ENCODE measurements at places on chromosomes 7 and 10.

- no peaks in the 10 kb centered on the region for H3K27me3 ChIP-seq
- H3K4me1 ChIP-seq, result no peaks in the 10 kb centered on the region
- no peak for DNase-seq
- H3K4me3 ChIP-seq, result no peak overlapping the region
- no peaks in the 10 kb centered on the region for H3K36me3 ChIP-seq
- no peak overlapping the region for H3K27ac ChIP-seq
Measured at GRCh38 chr7:7651479-7651878, 10.9 kb downstream of the UMAD1 start.

DNA sequence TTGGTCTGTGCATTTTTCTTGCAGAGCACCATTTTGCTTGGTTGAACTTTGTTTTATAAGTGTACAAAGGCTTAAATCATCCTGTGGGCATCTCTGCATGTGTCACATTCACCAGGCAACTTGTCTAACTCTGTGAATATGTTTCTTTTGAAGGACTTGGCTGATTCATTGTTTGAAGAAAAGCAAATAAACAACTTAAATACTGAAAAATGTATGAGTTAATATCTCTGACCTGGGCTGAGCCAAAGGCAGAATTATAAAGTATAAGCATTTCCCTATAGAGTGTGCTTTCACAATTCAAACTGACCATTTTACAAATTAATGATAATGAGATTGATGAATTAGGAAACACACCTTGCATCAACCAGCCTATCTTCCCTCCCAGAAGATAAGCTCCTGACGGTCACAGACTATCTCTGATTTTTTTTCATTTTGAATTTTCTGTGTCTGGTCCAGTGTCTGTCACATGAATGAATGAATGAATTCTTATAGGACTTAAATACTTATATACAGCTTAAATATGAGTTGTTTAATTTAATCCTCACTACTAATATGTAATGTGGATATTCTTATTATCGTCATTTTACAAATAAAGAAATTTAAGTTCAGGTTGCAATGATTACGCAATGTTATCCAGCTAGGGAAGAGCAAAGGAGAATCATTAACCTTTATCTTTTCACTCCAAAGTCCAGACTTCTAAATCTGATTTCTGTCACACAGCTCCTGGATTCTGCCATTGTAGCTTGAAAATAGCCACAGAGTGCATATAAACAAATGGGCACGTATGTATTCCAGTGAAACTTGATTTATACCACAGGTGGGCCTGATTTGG lies 182.0 kb upstream of the PHYHIPL start:
- H3K4me1 ChIP-seq, result no peaks in the 10 kb centered on the region
- no peak overlapping the region for H3K4me3 ChIP-seq
- H3K27ac ChIP-seq, result no peak overlapping the region
- peak; percentile 37 for DNase-seq
- no peaks in the 10 kb centered on the region for H3K36me3 ChIP-seq

GRCh38 chr10:79547973-79548372 lies 12.2 kb downstream of the SFTPA2 start:
- no peak for DNase-seq
- H3K36me3 ChIP-seq, result no peaks in the 10 kb centered on the region
- no peak overlapping the region for H3K4me3 ChIP-seq

DNA sequence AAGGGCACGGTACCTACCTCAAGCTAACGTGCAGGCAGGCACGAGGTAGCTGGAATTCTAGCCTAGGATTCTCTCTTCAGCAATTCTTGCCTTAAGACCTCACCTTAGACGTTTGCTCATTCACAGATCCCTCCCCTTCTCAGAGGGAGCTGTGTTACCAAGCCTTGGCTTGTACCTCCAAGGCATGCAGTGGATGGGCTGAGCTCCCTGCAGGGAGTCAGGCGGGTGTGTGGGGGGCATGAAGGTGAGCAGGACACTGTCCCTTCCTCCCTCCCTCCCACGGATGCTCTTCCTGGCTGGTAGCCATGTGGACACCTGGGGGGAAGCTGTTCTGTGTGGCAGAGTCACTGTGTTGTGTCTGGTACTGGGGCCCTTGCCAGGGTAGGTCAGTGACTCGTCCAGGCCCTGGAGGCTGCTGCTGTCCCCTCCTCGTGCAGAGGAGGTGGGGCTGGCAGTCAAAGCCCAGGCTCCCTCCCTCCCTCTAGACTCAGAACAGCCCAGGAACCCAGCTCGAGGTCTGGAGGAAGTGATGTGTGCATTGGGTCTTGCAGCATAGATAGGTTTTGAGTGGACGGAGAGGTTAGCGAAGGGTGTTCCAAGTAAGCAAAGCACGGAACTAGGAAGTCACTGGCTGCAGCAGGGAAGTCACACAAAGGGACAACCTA lies 222.2 kb upstream of the SH2B2 start:
- H3K4me1 ChIP-seq, result no peaks in the 10 kb centered on the region
- H3K4me3 ChIP-seq, result no peak overlapping the region
- no peaks in the 10 kb centered on the region for H3K36me3 ChIP-seq
- no peak for DNase-seq
- no peak overlapping the region for H3K27ac ChIP-seq

- no peak overlapping the region for H3K4me3 ChIP-seq
- peaks cover 4% of the 10 kb centered on the region for H3K27me3 ChIP-seq
- H3K4me1 ChIP-seq, result no peaks in the 10 kb centered on the region
- no peaks in the 10 kb centered on the region for H3K36me3 ChIP-seq
- H3K27ac ChIP-seq, result no peak overlapping the region
Measured at GRCh38 chr10:7811000-7811399, 7.3 kb upstream of the TAF3 start.

- no peak for DNase-seq
- no peaks in the 10 kb centered on the region for H3K36me3 ChIP-seq
- H3K27me3 ChIP-seq, result no peaks in the 10 kb centered on the region
- H3K4me1 ChIP-seq, result no peaks in the 10 kb centered on the region
Measured at GRCh38 chr7:16684935-16685334, 39.0 kb downstream of the BZW2 start.

GRCh38 chr10:109534193-109534592 lies 389.1 kb downstream of the XPNPEP1 start:
- H3K27me3 ChIP-seq, result no peaks in the 10 kb centered on the region
- H3K4me3 ChIP-seq, result no peak overlapping the region
- H3K36me3 ChIP-seq, result no peaks in the 10 kb centered on the region
- H3K27ac ChIP-seq, result no peak overlapping the region

DNA sequence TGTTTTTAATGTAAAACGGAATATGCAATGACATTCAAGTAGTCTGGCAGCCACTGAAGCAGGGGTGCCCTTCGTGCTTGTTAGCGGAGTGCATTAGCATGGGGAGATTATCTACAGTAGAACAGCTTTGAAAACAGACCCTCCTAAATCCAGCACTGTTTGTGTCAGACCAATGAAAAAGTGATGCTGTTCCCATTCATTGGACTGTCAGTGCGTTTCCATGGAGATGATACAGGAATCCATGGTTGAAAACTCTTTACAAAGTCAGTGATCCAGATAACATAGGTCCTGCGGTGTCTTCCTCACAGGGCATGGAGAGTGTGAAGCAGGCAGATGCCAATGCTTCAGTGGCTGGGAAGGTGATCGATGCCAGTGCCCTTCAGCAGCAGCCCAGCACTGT lies 73.6 kb downstream of the ITGB8 start:
- no peaks in the 10 kb centered on the region for H3K27me3 ChIP-seq
- DNase-seq, result no peak
- no peak overlapping the region for H3K27ac ChIP-seq

- peak; percentile 9 for DNase-seq
- H3K4me3 ChIP-seq, result peak overlapping the region; percentile 88
- no peaks in the 10 kb centered on the region for H3K36me3 ChIP-seq
- peaks cover 11% of the 10 kb centered on the region for H3K4me1 ChIP-seq
- H3K27me3 ChIP-seq, result no peaks in the 10 kb centered on the region
- peak overlapping the region; percentile 86 for H3K27ac ChIP-seq
Measured at GRCh38 chr10:50991456-50992355, 82.6 kb upstream of the PRKG1 start.

- H3K36me3 ChIP-seq, result no peaks in the 10 kb centered on the region
- no peak overlapping the region for H3K4me3 ChIP-seq
- peaks cover 5% of the 10 kb centered on the region for H3K4me1 ChIP-seq
- no peak overlapping the region for H3K27ac ChIP-seq
Measured at GRCh38 chr7:45984386-45985295, 63.6 kb upstream of the IGFBP3 start.

GRCh38 chr10:31157123-31158010 lies 125.7 kb upstream of the ZNF438 start:
- H3K36me3 ChIP-seq, result no peaks in the 10 kb centered on the region
- no peaks in the 10 kb centered on the region for H3K27me3 ChIP-seq
- peak overlapping the region; percentile 66 for H3K27ac ChIP-seq
- H3K4me1 ChIP-seq, result peaks cover 9% of the 10 kb centered on the region
- peak; percentile 87 for DNase-seq

GRCh38 chr7:22826593-22826992 lies 3.9 kb upstream of the TOMM7 start:
- H3K36me3 ChIP-seq, result no peaks in the 10 kb centered on the region
- H3K4me1 ChIP-seq, result no peaks in the 10 kb centered on the region
- H3K4me3 ChIP-seq, result no peak overlapping the region
- no peak for DNase-seq

DNA sequence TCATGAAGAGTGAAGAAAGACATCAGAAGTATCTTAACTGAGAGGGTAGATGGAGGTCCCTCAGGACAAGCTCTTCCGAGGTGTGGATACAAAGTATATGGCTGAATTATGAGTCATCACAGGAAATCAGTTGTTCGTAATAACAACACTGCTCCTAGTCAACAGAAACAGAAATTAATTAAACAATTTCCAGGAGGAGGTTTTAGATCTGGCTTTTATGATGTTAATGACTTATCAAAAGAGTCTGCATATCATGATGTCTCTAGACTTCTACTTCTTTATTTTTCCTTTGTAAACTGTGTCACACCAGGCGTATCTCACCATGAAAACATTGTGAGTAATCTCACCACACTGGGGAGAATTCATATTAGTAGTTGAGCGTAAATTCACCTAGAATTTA lies 31.2 kb downstream of the OSBPL3 start:
- no peaks in the 10 kb centered on the region for H3K36me3 ChIP-seq
- peak; percentile 60 for DNase-seq
- H3K27me3 ChIP-seq, result no peaks in the 10 kb centered on the region
- no peaks in the 10 kb centered on the region for H3K4me1 ChIP-seq
- H3K4me3 ChIP-seq, result no peak overlapping the region

- H3K4me3 ChIP-seq, result peak overlapping the region; percentile 77
- DNase-seq, result peak; percentile 8
- peak overlapping the region; percentile 53 for H3K27ac ChIP-seq
- H3K4me1 ChIP-seq, result peaks cover 6% of the 10 kb centered on the region
Measured at GRCh38 chr7:65980478-65981250, 1.3 kb downstream of the GUSB start.

GRCh38 chr7:107041097-107041496 lies 3.4 kb upstream of the PRKAR2B start:
- H3K27ac ChIP-seq, result no peak overlapping the region
- H3K27me3 ChIP-seq, result no peaks in the 10 kb centered on the region
- no peak overlapping the region for H3K4me3 ChIP-seq
- no peak for DNase-seq

- no peaks in the 10 kb centered on the region for H3K36me3 ChIP-seq
- no peaks in the 10 kb centered on the region for H3K27me3 ChIP-seq
- no peak overlapping the region for H3K4me3 ChIP-seq
- no peak for DNase-seq
Measured at GRCh38 chr7:77349141-77349540, 67.0 kb downstream of the GSAP start.

DNA sequence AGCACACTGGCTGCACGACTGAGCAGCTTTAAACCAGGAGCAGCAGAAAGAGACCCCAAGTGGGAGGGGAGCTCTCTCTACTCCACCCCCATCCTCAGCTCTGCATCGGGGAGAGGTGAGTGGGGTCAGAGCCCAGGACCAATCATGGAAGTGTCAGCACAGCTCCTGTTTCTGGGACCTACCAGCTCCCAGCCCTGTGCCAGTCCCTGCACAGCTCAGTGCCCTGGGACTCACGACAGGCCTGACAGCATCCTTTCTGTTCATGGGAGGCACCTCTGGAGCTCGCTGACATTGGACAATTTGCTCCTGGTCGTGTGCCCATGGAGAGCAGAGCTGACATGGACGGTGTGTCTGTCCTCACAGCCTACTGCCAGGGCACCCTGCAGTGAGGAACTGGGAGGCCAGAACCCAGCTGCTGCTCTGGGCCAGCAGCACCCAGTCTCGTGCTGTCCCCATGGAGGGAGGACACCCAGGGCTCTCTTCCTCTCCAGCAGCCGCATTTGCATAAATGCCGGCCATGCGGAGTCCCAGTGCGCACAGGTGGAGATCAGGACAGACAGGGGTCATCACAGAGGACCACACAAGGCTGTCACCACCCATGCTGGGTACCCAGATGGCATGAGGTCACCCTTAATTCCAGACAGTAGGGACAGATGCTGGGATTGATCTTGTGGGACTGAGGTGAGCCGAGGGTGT lies 45.9 kb upstream of the MSMB start:
- DNase-seq, result no peak
- no peak overlapping the region for H3K27ac ChIP-seq
- no peaks in the 10 kb centered on the region for H3K27me3 ChIP-seq

DNA sequence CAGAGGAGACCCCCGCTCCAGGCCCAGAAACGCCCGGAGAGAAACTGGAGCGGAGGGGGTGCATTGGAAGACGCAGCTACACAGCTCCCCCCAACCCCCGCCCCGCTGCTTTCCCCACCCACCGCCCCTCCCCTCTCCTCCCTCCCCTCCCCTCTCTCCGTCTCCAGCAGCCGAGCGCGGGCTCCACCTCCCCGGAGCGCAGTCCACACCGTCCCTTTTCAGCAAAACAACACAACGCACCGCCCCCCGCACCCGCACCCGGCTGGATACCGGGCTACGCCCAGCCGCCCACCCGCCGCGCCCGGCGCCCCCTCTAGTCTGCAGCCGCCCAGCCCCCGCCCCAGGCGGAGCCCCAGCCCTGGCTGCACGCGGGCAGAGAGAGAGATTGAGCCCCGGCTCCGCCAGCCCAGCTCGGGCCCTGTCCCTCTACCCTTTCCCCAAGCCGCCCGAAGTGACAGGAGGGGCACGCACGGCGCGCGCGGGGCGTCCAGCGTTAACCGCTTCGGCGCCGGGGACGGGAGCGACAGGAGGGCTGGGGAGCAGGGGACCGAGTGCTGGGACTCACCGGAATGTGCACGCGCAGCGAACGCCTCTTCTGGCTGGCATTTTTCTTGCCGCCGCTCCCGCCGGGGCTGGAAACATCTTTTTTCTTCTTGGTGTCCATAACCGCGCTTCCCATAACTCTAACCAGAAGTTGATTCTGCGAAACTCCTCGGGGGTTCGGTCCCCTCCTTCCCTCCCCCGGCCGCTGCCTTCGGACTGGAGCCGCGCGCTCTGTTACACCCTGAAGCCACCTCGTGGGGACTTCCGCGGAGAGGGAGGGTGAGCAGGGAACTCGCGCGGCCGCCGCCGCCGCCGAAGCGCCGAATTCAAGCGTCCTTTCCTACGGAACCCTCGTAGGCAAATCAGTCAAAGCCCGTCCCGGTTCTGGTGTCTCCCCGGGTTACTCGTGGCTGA lies 695 bp downstream of the PRKAG2 start:
- no peaks in the 10 kb centered on the region for H3K36me3 ChIP-seq
- H3K27ac ChIP-seq, result no peak overlapping the region
- no peaks in the 10 kb centered on the region for H3K4me1 ChIP-seq
- H3K4me3 ChIP-seq, result peak overlapping the region; percentile 62
- H3K27me3 ChIP-seq, result peaks cover 20% of the 10 kb centered on the region
